ENCODE measurements at places on chromosomes 13 and 19.

- DNase-seq: no peak
These were observed 27.2 kb downstream of the BLOC1S3 start for GRCh38 chr19:45205810-45206209.

GRCh38 chr19:13539332-13539731, 33.1 kb upstream of the CACNA1A start:
- DNase-seq: no peak

- no peak for DNase-seq
These were observed 57.6 kb downstream of the RGCC start for GRCh38 chr13:41514853-41515395.

- no peak for DNase-seq
These were observed 5.4 kb upstream of the PLPP2 start for GRCh38 chr19:296476-297225.

DNA sequence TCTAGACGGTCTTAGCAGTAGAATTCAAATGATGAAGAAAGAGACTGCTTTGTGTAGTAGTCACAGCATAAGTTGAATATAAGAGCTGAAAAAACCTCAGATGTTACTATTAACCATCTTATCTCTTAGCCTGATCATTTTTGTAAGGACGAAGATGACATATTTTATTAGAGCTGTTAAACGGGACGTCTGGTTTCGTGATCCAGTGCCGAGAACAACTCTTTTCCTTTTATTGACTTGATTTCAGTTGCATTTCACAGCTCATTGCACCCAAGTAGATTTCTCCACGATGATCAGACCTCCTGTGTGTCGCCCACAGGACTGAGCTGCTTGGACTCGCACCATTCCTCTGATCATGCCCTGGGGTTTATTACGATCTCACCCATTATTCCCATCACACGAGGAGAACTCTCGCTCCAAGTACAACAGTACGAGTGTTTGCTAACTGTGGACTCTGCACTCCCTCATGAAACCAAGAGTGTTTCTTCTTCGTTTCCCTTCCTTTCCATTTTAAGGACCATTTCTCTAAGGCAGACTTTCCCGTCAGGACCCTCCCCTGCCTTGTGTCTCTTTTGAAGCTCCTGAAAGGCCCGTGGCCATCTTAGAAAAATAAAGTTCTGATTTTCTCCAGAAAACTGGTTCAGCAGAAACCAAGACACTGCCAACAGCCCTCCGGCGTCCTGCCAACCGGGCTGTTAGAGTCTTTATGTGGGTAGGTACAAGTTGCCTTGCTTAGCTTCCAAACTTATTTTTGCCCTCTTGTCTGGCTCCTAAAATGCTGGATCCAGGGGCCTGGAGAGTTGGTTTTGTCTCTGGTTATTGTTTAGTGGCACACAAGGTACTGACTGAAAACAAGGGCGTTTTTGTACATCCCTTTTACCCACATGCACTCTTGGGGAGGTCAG, 48.2 kb upstream of the RNF113B start:
- no peak for DNase-seq

All from CD4-positive, alpha-beta T cell treated with Interferon gamma for 1 hour (primary cell).